ENCODE measurements at places on chromosomes 7 and 10.
A peak's percentile ranks its signal among the peaks of the same experiment; 100 is the strongest.

DNA sequence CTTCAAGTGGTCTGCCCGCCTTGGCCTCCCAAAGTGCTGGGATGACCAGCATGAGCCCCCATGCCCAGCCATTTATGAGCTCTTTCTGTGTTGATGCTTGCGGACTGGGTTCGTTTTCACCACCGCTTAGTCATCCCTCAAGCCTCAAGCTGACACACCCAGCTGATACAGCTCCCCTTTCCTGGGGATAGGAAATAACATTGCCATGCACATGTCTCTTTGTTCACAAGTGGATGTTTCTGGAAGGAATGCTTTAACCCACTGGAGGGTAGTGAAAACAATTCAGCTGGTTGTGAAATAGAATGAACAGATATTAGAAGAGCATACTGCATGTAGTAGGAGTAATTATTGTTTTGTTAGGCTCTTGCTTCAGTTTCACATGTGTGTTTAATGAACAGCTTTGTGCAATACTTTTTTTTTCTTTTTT is 8.5 kb upstream of the METTL27 start:
- DNase-seq: peak; percentile 99

GRCh38 chr10:74875966-74876365 is 49.6 kb downstream of the KAT6B start:
- no peak for DNase-seq

GRCh38 chr10:65032867-65033769 is 1511.9 kb downstream of the REEP3 start:
- no peak for DNase-seq

- DNase-seq: peak; percentile 47
Measured at GRCh38 chr10:51090190-51090589, 15.9 kb downstream of the PRKG1 start.

DNA sequence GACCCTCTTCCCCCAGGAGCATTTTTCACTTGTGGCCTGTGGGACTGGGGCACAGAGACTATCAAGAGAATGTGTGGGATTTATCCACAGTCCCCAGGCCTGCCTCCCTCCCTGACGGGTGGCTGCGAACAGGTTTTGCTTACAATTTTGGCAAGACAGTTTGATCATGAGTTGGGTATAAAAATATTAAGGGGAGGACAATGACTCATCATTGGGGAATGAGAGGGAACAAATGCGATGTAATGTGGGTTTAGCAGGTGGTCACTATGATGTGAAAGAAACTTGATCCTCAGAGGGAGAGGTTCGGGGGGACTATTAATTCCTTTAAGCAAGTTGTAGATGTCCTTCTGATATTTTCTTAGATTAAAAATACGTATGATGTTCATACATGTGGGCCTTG is 52.2 kb downstream of the EMX2 start:
- DNase-seq: no peak

- DNase-seq: peak; percentile 78
Measured at GRCh38 chr10:112963835-112964234, 13.8 kb downstream of the TCF7L2 start.

DNA sequence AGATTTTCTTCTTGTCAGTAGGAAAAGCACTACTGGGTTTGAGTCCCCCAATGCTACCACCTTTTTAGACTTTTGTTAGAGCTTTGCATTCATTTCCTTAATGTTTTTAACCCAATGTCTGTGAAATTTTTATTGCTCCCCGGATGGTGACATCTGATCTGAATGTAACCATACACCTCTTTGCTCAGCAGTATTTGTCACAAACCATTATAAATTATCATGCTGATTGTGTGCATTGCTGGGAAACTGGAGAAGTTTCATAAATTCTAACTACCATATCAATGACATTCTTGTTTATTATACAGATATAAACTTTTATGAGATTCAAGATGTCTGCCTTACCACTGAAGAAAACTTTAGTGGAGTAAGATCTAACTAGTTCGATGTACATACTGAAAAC is 8.5 kb downstream of the NRP1 start:
- no peak for DNase-seq

GRCh38 chr10:118944959-118945633 is 84.4 kb upstream of the NANOS1 start:
- DNase-seq: no peak

DNA sequence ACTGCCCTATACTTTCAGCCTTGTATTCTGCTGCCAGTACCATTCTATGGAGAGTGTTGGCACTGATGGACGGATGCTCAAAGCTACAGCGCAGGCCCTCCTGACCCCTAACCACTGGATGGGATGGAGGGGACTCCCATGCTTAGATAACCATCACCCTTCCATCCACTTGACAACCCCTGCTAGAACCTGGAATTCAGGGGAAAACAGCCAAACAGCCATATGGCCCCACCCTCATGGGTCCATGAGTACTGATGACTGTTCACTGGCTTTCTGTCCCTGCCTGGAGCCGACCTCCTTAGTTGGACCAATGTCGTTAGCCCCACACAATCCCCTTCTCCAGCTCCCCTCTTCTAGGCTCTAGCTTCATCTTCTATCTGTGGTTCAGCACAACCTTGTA is 16.2 kb downstream of the DUSP5 start:
- DNase-seq: no peak

GRCh38 chr7:108525327-108525984 is 479 bp downstream of the PNPLA8 start:
- DNase-seq: peak; percentile 83

DNA sequence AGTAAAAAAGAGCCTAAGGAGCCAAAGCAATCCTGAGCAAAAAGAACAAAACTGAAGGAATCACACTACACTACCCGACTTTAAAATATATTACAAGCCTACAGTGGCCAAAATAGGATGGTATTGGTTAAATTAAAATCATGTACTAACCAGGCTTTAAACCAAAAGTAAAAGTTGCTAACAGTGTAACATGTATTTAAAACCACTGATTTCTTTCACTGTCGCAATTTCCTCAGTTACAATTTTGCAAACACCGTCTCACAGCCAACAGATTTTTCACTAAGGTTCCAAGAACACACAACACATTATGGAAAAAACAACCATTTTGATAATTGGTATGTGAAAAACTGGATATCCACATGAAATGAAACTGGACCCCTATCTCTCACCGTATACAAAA is 74.0 kb downstream of the JMJD1C start:
- no peak for DNase-seq

- peak; percentile 20 for DNase-seq
Measured at GRCh38 chr7:65448816-65449504, 75.3 kb downstream of the ZNF92 start.

GRCh38 chr10:30189238-30189580 is 129.8 kb upstream of the JCAD start:
- DNase-seq: no peak

DNA sequence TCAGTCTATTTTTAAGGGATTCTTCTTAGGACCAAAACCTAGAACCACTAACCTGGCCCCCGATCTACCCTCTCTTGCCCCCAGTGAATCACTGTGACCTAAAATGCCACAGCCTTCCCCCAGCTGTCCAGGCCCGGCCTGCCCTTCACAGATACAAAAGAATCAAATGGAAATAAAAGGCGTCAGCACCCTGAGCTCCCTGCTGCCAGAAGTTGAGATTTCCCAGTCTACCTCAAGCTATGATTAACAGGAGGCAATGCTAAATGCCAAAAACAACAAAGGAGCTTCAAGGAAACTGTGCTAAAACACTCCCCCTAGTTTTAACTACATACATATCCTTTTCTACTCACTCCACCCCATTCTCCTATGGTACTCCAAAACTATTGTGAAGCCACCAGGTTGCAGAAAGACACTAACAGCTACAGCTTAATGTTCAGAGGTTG is 67.8 kb downstream of the GSAP start:
- DNase-seq: peak; percentile 32

DNA sequence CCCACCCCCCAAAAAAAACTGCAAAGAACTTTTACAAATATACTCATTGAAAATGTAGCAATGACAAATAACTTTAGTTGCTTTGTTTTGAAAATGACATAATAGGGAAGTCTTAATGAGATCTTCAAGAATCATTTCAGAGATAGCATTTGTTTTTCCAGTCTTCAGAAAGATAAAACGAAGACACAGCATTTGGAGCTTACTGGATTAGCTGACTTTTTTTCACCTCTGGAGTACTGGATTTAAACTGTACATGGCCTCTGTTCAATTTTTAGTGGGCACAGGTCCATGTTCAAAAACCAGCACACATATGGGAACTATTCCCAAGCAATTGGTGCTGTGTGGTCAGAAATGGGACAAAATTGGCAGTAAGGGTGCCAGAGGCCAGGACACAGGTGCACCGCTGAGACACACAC is 3.9 kb downstream of the RAB11FIP2 start:
- DNase-seq: no peak

- peak; percentile 33 for DNase-seq
Measured at GRCh38 chr7:27936047-27936767, 196.2 kb downstream of the TAX1BP1 start.

- DNase-seq: no peak
Measured at GRCh38 chr10:75611993-75612372, 180.6 kb downstream of the LRMDA start.

- no peak for DNase-seq
Measured at GRCh38 chr7:72674394-72674793, 153.6 kb downstream of the TYW1B start.

DNA sequence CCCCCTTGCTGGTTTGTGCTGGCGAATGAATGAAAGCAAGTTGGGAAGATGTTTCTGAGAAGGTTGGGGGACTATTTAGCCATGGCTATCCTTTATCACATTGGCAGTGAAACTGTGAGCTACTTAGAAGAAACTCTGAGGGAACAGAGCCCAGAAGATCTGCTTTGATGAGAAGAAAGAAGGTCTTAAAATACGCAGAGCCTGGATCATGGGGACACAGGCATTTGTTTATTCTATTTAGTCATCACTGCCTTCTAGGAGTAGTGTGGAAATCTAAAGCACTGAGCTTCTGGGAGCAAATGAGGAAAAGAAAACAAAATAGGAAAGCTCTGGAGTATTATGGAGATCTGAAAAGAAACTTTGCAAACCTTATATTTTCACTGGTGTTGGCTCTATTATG is 28.5 kb downstream of the CPED1 start:
- peak; percentile 59 for DNase-seq

- peak; percentile 43 for DNase-seq
Measured at GRCh38 chr10:29522061-29522855, 112.5 kb downstream of the SVIL start.

DNA sequence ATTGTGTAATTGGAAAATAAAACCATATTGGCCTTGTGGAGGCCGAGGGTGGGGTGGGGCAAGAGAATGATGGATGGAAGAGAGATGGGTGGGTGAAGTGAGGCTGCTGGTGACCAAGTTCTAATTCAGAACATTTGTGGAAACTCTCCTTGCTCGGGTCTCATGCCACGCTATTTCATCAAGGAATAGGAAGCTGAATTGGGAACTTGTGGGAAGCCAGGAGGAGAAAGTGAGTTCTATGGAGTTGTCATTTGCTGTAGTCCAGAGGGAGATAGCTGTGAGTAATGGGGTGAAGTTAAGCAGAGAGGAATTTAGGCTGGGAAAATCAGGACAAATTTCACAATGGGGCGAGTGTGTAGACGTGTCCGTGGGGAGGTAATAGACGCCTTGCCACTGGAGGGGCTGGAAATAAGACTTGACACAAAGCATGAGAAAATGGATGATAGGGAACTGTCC is 339.2 kb downstream of the LRMDA start:
- DNase-seq: peak; percentile 48

GRCh38 chr10:129918836-129919235 is 45.2 kb downstream of the EBF3 start:
- no peak for DNase-seq
